ENCODE measurements at places on chromosomes 11 and 22.

DNA sequence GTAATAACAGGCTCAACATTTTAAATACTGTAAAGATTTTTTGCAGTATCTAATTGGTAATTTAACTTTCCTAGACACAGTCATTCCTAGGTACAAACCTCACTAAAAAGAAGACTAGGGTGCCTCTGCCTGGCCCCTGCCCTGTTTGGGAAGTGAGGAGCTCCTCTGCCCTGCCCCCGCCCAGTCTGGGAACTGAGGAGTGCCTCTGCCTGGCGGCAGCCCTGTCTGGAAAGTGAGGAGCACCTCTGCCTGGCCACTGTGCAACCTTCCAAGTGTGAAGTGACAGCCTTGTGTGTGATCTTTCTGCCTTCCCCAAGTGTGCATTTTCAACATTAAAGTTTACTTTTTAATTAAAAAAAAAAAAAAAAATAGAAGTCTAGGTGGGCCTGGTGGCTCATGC lies 4.2 kb downstream of the CHORDC1 start:
- DNase-seq: no peak

GRCh38 chr11:79510960-79511359 lies 70.1 kb upstream of the TENM4 start:
- DNase-seq: no peak

GRCh38 chr11:69670158-69670845 lies 4.9 kb downstream of the LTO1 start:
- peak; percentile 83 for DNase-seq

DNA sequence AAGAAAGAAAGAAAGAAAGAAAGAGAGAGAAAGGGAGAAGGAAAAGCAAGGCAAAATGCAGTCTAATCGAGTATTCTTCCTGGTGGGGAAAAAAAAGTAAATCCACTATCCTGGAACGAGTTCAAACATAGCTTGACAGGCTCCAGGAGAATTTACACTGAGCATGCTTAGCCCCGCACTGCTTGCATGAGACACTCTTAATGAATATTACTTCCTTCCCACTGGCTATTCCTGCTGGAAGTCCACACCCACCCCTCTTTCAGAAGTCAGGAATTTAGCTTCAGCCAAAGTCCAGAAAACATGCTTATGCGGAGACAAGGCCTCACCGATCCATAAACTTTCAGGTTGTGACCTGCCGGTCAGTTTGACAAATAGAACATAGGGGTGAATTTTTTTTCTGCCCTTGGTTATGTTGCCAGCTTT lies 251.8 kb upstream of the BLID start:
- no peak for DNase-seq

DNA sequence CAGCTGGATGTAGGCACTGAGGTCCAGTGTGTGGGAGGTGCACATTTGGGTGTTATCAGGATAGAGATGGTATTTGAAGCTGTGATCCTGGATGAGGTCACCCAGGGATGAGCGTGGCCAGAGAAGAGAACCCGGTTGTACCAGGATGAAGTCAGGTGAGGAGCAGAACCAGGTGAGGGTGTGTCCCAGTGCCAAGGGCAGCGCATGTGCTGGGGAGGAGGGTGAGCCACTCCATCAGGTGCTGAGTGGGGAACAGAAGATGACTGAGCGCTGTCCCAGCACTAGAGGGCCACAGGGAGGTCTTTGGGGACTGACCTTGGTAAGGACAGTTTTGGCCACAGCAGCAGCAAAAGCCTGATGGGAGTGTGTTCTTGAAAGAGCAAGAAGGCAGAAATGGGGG lies 2.7 kb downstream of the ARL2 start:
- no peak for DNase-seq

GRCh38 chr22:20186183-20186870 lies 35.5 kb upstream of the CCDC188 start:
- DNase-seq: no peak

GRCh38 chr11:43833657-43834073 lies 47.0 kb upstream of the ALKBH3 start:
- DNase-seq: no peak

DNA sequence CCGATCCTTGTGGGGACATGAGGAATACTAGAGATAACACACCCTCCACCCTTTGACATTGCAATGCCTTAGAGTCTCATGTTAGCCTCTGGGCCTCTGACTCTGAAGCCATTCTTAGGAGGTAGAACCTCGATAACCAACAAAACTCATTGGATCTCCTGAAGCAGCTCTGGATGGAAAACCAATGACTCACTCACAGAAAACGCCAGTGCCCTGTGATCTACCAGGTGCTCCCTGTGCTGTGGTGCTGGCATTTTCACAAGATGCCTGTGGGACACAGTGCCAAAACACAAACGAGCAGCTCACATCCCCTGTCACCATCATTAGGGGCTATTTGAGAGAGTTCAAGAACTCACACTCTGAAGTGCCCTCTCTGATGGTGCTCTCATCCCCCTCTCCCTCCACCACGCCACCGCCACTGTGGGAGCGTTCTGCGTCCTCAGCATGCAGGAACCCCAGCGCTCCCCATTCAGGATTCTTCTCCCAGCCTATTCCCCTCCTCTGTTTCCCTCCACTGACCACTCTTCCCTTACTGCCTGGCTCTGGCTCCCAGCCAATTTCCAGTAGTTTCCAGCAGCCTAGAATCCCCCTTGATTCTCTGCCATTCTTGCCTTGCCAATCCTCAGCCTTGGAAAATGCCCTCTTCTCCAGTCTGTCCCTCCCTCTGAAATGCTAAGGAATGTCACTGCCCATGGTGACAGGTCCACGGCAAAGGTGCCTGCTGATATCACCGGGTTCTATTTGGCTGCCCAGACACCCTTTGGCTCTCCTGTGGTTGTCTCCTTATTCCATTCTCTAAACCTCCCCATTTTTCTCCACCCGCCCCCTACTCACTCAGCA lies 4.7 kb upstream of the POLD4 start:
- DNase-seq: no peak

DNA sequence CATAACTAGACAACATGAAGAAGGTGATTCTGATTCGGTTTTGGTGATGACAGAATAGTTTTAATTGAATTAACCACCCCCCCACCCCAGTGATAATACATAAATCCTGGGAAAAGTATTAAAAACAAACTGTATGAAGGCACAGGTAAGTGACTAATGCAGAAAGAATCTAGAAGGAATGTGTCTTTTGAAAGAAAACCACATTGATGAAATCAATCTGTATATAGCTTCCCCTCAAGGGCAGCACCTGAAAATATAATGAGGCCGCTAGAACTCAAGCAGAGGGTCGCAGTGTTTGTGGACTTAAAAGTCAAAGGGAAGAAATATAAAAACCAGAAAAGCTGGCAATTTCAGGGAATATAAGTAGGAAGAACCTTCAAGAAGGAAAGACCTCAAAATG lies 580.5 kb upstream of the CHORDC1 start:
- no peak for DNase-seq

GRCh38 chr22:45709866-45710265 lies 38.2 kb downstream of the ATXN10 start:
- DNase-seq: no peak

- DNase-seq: no peak
Measured at GRCh38 chr11:35932681-35933319, 11.1 kb upstream of the LDLRAD3 start.

DNA sequence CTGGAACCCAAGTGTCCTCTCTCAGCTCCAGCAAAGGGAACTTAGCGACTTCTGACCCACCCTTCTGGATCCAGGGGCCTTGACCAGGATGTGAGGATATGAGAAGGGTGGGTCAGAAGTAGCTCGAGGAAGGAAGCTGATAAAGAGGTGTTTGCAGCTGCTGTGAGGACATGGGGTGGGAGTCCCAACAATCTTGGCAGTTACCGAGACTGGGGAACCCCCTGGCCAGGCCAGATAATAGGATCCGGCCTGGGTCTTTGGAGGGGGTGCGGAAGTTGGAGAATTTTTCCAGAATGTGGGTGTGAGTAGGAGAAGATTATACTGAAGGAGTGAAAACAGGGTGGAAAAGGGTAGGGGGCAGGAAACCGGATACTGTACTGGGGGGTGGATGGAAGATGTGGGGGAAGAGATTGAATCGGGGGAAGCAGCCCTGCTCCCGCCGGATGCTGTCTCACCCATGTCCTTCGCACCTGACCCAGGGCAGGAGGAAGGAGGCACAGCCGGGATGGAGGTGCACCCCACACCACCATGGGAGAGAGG lies 2.8 kb upstream of the MCAM start:
- no peak for DNase-seq

GRCh38 chr22:36569999-36570398 lies 41.0 kb upstream of the EIF3D start:
- no peak for DNase-seq

GRCh38 chr11:105152560-105152959 lies 13.0 kb upstream of the CARD18 start:
- no peak for DNase-seq

DNA sequence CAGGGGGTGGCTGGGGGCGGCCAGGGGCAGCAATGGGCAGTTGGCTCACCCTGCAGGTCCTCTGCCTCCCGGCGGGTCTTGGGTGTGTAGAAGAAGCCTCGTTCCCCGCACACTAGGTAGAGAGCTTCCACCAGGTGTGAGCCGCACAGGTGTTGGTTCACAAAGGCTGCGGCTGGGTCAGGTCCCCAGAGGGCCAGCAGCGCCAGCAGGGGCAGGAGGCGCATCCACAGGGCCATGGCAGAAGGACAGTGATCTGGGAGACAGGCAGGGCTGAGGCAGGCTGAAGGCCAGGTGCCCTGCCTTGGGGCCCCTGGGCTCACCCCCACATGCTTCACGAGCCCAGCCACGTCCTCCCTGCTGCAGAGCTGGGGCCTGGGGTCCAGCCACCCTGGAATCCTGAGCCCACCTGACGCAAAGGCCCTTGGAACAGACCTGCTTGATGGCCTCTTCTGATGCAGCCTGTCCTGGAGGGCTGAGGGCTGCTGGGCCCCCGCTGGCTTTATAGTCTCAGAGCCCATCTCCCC lies at the start of gene INS:
INS (minus strand) TSS at position 474 of the 524 bp plus-strand sequence; CDS start at position 236, 238 bp downstream.
- DNase-seq: no peak

DNA sequence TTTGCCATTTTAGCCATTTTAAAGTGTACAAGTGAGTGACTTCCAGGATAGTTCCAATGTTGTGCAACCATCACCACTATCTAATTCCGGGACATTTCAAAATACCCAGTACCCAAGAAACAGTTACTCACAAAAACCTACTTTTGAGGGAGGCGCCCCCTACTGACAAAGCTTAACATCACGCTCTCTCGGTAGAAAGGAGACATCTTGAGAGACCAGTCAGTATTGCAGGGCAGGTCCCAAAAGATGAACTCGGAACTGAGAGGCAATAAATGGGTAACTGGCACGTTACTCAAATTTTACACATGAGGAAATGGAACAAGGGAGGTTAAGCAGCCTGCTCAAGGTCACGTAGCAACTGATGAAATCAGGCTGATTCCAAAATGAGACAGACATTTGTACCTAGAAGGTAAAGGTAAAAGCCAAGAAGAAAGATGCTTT lies 50.0 kb upstream of the POU2AF1 start:
- DNase-seq: peak; percentile 74

GRCh38 chr11:126188332-126189108 lies 22.9 kb downstream of the RPUSD4 start:
- DNase-seq: no peak

- no peak for DNase-seq
Measured at GRCh38 chr11:114430290-114430689, 9.0 kb upstream of the REXO2 start.

DNA sequence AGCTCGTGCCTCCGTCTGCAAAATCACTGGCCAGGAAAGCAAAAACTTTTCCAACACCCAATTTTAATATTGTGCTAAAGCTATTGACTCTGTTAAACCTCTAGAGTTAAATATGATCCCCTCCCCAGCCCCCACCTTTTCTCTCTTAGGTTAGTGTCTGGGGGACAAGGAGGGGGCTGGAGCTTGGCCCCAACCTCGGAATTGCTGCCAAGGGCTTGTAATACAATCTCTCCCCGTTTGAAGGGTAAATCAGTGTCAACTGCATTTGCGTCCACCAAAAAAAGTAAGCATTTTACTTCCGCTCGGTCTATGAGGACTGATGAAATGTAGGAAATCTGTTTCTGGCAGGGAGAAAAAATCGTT lies at the start of gene GAS2:
GAS2 (plus strand) TSS at position 287 of the 363 bp plus-strand sequence. CDS start 8,259 bp downstream, outside the sequence.
- no peak for DNase-seq

- no peak for DNase-seq
Measured at GRCh38 chr22:20086101-20086599, 6.1 kb downstream of the DGCR8 start.

- no peak for DNase-seq
Measured at GRCh38 chr11:93540337-93540736, 2.9 kb downstream of the SMCO4 start.

DNA sequence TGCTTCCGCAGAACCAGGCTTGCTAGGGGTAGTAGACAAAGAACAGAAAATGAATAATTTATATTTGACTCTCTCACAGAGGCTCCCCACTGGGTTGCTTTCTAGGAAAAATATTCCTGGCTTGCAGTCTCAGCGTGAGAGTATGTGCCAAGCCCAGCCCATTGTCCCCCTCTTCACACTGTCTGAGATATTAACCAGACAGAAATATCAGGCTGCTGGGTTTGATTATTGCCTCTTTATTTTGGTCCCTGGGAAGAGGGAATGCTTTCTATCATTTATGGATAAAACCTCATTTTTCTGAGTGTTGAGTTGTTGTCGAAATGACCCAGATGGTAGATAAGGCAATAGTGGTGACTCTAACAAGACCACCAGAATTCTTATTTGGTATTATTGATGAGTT lies 367.9 kb downstream of the METTL15 start:
- no peak for DNase-seq

- no peak for DNase-seq
Measured at GRCh38 chr11:9982796-9983579, 311.0 kb downstream of the SBF2 start.
